ENCODE measurements at places on chromosomes 12 and 14. TPM values are rescaled to one million over a fixed set of nuclear protein-coding genes. Genes with fewer than 3 reads are reported as not detected.

GRCh38 chr14:78316786-78317185, 146.6 kb downstream of the NRXN3 start:
- DNase-seq = no peak

GRCh38 chr14:59585891-59586554, 9.4 kb upstream of the CCDC175 start:
- DNase-seq = no peak

Gene CMA1
- total RNA-seq = 0.69 TPM

DNA sequence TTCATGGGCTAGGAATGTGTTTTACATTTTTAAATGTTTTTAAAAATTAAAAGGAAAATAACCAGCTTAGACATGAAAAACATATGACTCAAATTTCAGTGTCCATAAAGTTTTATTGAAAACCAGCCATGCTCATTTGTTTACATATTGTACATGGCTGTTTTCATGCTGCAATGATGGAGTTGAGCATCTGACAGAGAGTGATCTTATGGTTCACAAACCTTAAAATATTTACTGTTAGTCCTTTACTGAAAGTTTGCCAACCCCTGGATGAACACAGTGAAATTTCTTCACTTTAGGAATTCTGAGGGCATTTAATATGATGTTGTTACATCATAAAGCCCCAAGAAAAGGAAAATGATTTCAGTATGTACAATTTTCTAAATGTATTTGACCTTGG, 16.1 kb downstream of the RASSF9 start:
- no peak for DNase-seq

DNA sequence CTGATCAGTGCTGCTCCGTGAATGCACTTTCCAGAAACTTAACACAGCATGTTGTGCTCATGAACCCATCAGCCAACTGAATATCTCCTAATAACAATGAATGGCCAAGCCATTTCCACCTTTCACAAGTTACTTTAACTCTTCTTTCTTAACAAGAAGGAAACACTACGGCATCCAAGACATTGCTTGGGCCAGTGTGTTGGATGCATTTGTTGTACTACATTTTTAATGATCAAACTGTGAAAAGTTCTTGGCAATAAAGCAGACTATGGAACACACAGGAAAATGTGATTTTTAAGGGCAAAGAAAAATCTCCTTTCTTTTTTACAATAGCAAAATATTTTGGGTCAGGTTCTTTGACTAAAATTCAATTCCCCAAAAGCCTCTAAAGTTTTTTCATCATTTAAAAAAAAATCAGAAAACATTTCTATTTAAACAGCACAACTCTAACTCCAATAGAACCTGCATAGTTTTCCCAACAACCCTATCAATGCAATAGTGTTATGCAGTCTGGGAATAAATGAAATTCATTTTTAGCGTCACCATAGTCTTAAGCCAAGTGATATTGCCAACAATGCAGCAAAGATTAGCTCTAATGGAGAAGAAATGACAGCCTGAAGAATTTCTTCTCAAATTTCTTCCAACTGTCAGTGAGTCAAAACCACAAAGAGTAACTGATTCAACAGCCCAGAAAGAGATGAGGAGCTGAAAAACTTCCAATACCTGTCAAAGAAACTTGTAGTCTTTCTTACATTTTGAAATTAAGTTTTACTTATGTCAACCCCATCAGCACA, 50.7 kb upstream of the PTPRR start:
- DNase-seq = no peak

DNA sequence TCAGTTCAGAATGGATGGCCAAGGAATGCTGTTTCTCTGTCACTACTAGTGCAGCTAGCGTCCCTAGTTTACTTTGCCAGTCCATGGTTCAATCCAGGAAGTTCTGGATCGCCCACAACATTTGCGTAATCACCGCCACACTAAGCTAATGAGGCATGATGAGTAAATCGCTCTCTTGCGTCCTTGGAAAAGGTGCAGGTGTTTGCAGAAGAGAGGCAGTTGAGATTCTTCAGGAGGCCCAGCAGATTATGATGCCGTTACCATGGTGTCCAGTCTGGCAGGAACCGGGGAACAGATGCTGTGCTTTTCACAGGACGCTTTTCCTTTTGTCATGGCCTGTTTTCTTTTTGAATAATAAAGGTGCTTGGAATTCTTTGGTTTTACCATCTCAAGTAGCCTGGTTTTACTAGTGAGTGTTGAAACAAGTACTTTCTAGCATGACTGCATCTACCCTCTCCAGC, 9.0 kb downstream of the TPH2 start:
- peak; percentile 16 for DNase-seq

GRCh38 chr14:42628602-42629001, 1021.9 kb downstream of the LRFN5 start:
- DNase-seq = no peak

GRCh38 chr12:69984241-69984640, 159.2 kb downstream of the MYRFL start:
- DNase-seq = no peak

Gene SERPINA9
- not detected for total RNA-seq

Gene NELL2
- total RNA-seq = 0.69 TPM

GRCh38 chr12:116939734-116940133, 29.0 kb downstream of the FBXW8 start:
- DNase-seq = no peak

Gene CCDC177
- total RNA-seq = not detected

Gene MGAT2
- total RNA-seq = 20.0 TPM

Measured in pancreas (tissue), 10 donors.